ENCODE measurements at places on chromosomes 12 and 14.

DNA sequence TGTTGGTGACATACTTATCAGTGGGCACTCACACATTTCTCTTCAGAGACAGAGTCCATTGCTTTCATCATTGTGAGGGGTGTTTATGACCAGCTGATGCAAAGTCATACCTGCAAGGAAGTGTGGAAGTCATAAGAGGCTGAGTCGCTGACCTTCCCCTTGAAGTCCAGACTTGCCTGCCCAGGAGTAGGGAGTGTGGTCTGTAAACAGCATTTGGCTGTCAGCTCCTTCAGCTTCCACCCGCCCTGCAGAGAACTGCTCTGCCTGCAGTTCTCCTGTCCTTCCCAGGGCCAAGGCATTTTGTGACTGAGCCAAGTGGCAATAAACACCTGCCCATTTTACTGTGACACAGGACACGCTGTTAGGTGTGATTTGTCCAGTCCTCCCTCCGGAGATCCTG lies 801.3 kb downstream of the BCL11B start:
- no peak for DNase-seq

DNA sequence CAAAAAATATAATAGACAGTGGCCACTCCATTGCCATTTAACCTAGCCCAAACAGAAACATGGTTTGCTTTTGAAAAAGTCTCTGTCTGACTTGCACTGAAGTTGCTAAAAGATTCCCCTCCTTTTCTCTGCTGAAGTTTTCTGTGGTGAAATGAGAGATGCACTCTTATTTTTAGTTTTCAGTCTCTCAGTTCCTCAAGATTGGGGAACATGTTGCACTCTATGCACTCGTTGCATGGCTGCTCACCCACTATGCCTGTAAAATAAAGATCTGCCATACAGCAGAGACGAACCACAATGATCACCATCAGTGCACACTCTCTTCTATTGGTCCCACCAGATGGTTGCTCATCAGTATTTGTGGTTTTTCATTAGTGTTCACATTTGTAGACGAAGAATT lies 13.1 kb upstream of the DAAM1 start:
- no peak for DNase-seq

GRCh38 chr14:50312734-50313054 lies 570 bp downstream of the DMAC2L start:
- peak; percentile 57 for DNase-seq

GRCh38 chr14:65255583-65256461 lies 153.5 kb upstream of the MAX start:
- DNase-seq, result no peak

DNA sequence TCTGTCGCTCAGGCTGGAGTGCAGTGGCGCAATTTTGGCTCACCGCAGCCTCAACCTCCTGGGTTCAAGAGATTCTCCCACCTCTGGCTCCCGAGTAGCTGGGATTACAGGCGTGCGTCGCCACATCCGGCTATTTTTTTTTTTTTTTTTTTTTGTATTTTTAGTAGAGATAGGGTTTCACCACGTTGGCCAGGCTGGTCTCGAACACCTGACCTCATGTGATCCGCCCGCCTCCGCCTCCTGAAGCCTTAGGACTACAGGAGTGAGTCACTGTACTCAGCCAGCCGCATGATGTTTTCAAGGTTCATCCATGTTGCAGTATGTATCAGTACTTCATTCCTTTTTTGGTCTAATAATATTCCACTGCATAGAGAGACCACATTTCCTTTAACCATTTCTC lies 2.4 kb upstream of the RNF34 start:
- DNase-seq, result no peak

GRCh38 chr14:92748259-92749016 lies at the start of gene LGMN:
Gene LGMN (minus strand): TSS chr14:92748627. CDS start chr14:92732786, 15,841 bp downstream.
- peak; percentile 94 for DNase-seq

GRCh38 chr12:1925684-1926006 lies 7.2 kb upstream of the CACNA2D4 start:
- no peak for DNase-seq

- no peak for DNase-seq
These were observed 313.3 kb upstream of the SFSWAP start for GRCh38 chr12:131397493-131398181.

GRCh38 chr12:92482599-92482998 lies 220.2 kb upstream of the PLEKHG7 start:
- no peak for DNase-seq

DNA sequence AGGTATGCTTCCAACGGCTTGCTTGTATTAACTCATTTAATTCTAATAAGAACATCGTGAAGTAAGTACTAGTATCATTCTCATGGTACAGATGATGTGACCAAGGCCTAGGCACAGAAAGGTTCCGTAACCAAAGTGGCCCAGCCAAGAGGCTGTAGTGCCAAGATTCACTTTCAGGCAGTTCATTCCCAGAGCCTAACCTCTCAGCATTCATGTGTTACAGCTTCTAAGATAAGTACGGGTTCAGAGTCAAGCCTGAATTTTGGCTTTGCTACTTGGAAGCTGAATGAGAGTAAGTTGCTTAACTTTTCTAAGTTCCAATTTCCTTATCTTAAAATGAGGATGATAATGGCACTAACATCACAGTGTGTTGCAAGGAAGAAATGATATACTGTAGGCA lies 379.9 kb downstream of the AEBP2 start:
- no peak for DNase-seq

DNA sequence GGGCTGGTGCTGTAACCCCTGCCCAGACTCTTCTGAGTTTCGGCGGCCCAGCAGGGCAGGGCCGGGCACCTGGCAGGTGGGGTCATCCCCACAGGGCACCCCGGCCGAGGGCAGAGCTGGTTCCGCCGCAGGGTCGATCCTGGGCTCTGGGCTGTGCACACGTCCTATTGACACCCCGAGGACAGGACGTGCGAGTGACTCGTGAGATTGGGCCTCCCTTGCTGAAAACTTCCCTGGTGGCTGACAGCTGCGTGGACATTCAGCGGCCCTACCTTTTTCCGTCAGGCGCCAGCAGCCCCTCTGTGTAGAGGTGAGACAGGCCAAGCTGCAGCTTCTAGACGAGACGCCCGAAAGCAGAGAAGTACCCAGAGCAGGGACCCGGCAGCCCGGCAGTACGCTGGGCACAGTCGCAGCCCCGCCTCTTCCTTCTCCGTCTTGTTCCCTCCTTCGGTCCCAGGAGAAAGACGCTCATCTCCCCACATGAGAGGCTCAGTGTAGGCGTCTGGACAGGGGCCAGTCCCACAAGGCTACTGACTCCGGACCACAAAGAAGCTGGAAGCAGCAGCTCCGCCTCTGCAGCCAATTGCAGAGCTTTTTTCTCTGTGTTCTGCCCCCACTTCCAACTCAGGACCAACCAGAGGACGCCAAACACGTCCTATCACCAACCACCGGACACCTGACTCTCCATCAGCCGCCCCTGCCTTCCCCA lies at the start of gene LRCOL1:
LRCOL1 (minus strand) TSS at position 532 of the 709 bp plus-strand sequence. CDS start 4,331 bp downstream, outside the sequence.
- peak; percentile 87 for DNase-seq

DNA sequence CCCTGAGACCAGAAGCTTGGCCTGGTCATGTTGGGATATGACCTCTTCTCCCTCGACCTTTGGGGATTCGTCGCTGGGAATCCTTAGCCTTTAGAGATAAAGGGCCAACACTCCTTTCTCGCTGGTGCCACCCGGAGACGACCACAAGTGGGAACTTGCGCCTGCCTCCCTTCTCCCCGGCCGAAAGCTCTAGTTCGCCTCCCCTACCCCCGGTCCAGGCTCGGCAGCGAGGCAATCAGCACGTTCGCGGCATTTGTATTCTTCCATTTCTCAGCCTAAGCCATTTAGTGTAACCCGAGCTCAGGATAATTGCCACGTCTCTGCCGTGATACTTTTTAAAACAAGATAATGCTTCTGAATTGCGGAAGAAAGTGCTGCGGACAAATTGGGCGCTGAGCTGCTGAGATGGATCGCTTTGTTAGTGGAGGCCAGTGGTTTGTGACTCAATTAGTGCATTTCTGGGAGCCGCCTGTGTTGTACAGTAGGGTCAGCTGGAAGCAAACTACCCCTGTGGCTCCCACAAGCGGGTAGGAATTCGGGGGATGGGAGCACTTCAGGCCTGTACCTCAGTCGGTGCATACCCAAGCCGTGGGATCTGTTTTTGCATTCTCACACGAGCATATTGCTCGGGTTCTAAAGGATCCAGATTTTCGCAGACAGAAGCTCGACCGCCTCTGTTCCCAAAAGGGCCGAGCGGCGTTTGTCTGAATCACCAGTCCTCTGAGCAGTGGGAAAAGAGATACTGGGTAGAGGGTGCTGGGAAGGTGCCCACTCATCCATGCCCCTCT lies 6.8 kb upstream of the SIX1 start:
- DNase-seq, result no peak

DNA sequence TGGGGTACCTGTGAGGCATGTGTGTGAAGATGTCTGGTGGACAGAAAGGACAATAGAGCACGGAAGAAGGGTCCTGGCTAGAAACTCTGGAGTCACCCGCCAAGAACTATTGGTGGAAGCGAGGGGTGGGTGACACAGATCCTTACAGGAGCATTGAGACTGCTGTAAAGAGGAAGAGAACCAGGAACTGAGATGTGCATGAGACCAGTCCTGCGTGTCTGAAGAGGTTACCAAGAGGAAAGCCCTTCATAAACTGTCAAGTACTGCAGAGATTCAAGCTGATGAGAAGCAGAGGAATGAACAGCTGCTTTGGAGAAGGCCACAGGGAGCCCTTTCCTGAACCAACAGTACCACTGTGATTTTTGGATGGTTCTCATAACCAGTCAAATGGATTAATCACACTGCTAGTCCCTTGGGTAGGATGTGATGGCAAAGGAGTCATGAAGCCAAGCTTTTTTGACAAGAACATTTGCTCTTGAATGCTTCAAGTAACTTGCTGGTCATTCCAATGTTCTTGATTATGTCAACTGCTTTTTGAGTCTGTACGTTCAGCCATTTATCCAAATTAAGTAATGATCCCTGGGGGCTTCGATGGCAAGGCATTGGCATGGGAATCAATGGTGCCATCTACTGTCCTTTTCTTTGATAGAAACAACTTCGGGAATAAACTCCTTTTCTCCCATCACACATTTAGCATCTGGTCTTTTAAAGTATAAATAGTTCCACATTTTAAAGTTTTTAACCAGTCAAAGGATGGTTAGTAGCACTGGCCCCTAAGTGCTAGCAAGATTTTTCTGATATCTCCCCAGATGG lies 42.9 kb downstream of the GPR135 start:
- no peak for DNase-seq

GRCh38 chr12:67256649-67257048 lies 12.5 kb upstream of the CAND1 start:
- DNase-seq, result no peak

GRCh38 chr12:74791365-74791764 lies 253.7 kb downstream of the ATXN7L3B start:
- DNase-seq, result peak; percentile 10

- DNase-seq, result no peak
These were observed 1.4 kb downstream of the KRT2 start for GRCh38 chr12:52650520-52651081.

- DNase-seq, result no peak
These were observed 146.2 kb downstream of the GXYLT1 start for GRCh38 chr12:41998436-41998835.

GRCh38 chr12:49980501-49981349 lies 8.0 kb downstream of the AQP6 start:
- no peak for DNase-seq

GRCh38 chr12:120914794-120915193 lies 10.6 kb upstream of the SPPL3 start:
- DNase-seq, result no peak

DNA sequence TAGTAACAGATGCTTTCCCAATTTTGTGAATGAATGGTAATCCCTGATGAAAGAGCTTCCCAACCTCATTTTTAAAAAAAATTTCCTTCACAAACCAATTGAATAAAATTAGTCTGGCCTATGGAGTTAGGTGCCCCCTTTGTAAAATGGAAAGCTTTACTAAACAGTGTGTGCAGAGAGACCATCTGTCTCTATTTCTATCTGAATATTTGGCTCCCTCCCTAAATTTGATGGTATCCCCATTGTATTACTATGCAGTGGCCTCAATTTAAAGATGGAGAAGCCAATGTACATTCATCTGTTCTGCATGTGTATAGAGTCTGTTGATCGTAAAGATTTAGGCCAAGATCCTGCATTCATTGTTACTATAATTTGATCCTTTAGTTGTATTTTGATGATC lies 397.7 kb upstream of the RGS6 start:
- DNase-seq, result no peak

DNA sequence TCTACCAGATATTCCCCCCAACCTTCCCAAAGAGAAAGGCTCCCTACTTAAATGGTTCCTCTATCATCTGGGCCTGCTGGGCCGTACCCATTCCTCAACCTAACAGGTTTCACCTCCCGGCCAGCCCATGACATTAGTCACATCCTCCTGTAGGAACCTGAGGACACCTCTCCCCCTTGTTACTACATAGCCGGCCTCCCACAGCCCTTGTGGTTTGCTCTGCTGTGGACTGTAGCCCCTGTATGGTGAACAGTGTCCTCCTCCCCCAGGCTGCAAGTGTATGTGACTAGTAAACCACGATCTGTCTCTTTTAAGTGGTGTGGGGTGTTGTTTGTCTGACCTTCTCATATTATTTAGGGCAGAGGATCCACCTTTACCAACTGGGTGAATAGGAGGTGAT lies 371.7 kb downstream of the RGS6 start:
- DNase-seq, result no peak

DNA sequence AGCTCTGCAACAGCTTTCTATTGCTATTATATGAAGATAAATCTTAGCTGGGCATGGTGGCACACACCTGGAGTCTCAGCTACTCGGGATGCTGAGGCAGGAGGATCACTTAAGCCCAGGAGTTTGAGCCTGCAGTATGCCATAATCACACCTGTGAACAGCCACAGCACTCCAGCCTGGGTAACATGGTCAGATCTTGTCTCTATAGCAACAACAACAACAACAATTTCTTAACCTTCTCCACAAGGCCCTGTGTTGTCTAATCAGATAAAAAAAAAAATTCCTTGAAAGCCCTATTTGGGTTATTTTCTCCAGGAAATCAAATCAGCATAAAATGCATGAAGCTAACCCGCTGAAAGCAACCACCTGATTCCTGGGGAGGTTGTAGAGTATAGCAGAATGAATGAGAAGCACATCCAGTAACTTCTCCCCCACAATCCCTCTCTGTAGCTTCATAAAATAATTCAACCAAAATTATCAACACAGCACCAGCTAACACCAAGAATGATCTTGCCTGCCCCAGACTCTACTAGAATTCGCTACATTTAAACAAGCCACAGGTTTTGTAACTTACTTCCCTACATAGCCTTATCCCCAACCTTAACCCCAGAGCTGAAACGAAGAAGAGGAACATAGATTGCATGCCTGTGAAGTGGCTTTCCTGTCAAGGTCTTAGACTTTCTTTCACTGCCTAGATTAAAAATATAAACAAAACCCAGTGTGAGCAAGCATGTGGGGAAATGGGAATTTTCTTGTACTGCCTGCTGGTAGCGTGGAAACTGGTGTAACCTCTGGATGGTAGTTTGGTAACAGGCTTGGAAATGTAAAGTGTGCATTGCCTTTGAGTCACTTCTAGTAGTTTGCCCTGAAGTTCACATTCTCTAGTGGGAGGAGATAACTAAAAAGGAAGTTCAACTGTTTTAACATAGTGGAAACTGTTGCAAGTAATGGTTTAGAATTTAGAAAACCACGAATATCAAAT lies 6.0 kb upstream of the STK38L start:
- peak; percentile 87 for DNase-seq

DNA sequence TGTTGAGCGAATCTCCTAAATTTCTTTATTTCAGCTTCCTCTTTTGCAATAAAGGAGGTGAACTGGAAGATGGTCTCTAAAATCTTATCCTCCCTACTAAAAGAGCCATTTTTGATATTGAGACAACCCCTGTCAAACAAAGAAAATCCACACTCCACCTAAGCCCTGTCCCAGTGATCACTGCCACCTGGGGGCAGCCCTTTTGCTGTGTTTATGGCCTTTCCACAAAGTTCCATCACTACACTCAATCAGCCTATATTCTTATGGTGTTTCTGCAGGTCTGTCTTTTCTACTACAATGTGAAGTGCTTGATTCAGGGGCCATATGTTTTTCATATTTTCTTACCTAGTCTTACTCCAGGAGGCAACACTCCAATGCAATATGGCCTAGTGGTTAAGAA lies 163.7 kb downstream of the BMP4 start:
- DNase-seq, result no peak
